ENCODE measurements at places on chromosomes 4 and X.
A peak's percentile ranks its signal among the peaks of the same experiment; 100 is the strongest.

DNA sequence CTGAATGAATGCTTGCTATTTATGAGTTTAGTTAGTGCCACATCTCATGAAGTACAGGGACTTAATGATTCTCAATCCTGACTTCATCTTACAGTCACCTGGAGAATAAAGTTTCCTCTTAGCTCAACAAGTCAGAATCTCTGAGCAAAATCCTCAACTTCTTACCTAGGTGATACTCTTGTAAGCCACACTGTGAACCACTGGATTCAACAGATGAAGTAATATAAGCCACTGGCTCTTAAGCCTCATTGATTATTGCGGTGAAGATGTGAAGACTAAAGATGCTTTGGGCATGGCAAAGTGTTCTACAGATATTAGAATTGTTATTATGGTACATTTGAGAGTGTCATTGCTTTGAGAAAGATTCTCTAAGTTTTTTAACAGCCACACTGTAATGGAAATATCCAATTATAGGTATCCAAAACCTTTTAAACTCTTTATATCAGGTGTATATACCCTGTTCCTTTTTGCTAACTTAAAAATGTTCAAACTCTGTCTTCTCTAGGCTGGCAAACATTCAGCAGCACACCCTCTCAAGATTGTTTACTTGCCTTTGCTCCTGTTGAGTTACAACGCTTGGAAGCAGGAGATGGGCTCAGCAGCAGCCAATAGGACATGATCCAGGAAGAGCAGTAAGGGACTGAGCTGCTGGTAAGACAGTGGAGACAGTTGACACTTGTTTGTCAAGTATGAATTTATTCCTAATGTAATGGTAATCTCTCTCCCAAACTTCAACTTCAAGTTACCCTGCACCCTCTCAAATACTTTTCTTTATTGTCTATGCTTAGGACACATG is 43.4 kb downstream of the TET2 start:
- DNase-seq = no peak

- DNase-seq = no peak
Measured at GRCh38 chrX:41688156-41688555, 617 bp upstream of the GPR34 start.

DNA sequence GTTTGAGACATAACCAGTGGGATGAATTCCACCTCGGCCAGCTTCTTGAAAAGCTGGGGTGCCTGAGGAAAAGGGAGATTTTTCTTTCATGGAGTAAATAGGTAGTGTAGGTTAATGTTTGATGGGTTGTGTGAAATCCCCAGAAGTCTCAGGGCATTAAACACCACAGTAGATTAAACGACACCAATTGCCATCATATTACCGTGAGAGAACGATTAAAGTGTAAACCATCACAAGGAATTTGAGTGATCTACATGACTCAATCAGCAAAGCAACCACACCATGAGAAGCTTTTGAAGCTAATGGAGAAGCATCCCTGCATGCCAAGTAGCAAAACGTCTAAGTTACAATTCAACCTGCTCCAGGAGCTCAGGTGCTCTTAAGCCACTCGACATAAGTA is 322.5 kb upstream of the GATB start:
- no peak for DNase-seq

GRCh38 chr4:187500796-187501195 is 494.8 kb upstream of the ZFP42 start:
- DNase-seq = no peak

DNA sequence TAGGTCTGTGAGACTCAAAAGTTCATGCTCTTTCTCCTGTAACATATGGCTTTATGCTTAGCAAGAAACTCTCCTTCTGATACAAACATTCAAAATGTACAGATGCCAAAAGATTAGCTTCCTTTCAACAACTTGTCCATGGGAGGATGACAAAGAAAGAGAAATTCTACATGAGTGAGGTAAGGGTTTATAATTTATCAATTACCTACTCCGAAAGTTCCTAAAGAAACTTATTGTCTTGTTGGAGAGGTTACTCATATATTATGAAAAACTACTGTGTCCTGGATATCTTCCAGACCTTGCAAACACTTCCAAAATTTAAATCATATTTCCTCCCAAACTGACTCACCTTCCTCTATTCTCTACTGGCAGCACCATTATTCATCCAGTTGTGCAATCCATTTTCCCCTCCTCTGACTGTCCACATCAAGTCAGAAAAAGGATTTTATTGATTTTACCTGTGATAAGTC is 65.1 kb downstream of the ENPEP start:
- DNase-seq = no peak

GRCh38 chr4:104860238-104861123 is 286.2 kb upstream of the TET2 start:
- DNase-seq = peak; percentile 33

DNA sequence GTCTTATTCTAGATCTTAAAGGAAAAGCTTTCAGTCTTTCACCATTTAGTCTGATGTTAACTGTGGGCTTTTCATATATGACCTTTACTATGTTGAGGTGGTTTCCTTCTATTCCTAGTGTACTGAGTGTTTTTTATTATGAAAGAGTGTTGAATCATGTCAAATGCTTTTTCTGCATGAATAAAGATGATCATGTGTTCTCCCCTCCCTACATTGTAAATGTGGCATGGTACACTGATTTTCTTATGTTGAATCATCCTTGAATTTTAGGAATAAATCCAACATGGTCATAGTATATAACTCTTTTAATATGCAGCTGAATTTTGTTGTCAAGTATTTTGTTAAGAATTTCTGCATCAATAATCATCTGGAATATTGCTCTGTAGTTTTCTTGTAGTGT is 4.3 kb downstream of the CLGN start:
- DNase-seq = no peak

DNA sequence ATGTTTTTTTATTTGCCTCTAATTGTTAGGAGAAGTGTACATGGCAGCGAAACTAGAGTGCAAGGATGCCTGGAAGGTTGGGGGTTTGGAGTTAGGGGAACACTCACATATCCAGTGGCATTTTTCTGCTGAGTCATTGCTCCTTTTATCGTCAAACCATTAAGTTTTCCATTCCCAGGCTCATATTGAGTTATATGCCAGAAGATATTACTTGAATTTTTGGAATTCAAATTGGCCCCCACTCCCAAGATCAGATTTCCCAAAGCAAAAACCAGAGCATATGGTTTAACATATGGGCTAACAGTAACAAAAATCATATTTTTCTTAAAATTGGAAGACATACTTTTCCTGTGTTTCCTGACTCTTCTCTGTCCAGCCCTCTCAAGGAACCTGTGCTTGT is 152.7 kb downstream of the FSTL5 start:
- no peak for DNase-seq

GRCh38 chr4:22596409-22596808 is 80.5 kb upstream of the ADGRA3 start:
- DNase-seq = no peak

DNA sequence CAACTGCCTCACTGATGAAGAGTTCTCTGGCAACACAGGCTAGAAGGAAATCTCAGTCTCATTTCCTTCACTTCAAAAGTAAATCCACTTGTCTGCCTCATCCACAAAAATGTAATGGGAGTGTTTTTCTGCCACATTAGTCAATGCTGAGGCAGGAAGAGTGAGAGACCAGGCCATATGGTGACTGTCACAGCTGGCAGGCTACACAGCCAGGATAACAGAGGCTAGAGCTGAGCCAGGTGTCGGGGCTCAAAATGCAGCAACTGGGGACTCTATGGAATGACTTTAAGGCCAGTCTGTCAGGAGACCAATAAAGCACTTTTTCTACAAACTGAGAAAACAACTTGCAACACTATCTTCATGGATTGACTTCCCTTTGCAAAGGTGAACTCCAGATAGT is 204.2 kb downstream of the GPC3 start:
- DNase-seq = no peak

DNA sequence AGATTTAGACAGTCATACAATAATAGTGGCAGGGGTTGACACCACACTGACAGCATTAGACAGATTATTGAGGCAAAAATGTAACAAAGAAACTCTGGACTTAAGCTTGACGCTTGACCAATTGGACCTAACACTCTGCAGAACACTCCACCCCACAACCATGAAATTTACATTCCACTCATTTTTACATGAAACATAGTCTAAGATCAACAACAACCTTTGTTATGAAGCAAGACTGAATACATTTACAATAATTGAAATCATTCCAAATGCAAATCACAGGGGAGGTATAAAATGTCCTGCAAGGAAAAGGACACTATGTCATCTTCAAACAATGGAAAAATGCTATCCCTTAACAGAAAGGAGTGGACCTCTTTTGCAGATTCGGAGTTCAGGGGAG is 4.9 kb upstream of the UGT2B10 start:
- DNase-seq = no peak

GRCh38 chr4:147284256-147284835 is 196.6 kb upstream of the EDNRA start:
- DNase-seq = no peak

- peak; percentile 46 for DNase-seq
Measured at GRCh38 chr4:168588916-168589531, 92.2 kb downstream of the PALLD start.

DNA sequence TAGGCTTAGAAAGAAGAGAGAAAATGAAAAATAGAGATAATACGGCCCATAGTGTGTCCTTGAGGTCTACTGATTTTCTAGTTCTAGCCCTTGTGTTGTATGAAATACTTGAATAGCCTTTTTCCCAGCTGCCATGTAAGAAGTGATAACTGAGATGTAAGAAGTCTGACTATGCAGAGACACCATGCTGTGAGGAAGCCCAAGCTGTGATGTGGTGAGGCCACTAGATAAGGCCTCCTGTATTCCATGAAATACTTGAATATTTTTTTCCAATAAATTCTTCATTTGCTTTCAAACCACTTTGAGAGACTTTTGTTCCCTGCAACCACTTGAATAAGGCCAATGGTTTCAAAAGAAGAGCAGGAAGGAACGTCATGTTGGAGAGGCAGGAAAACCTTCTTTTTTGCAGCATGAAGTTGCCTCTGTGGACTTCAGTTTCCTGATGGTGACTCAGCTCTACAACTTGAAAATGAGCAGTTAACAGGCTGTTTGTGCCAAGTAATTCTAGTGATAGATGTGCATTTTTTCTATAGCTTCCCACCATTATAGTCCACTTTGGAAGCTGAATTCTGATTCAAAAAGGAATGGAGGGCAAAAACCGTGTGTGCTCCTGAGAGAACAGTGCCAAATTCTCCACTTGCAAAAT is 25.5 kb upstream of the FAM9C start:
- no peak for DNase-seq

GRCh38 chrX:153871946-153872878 is 13.8 kb downstream of the L1CAM start:
- no peak for DNase-seq

DNA sequence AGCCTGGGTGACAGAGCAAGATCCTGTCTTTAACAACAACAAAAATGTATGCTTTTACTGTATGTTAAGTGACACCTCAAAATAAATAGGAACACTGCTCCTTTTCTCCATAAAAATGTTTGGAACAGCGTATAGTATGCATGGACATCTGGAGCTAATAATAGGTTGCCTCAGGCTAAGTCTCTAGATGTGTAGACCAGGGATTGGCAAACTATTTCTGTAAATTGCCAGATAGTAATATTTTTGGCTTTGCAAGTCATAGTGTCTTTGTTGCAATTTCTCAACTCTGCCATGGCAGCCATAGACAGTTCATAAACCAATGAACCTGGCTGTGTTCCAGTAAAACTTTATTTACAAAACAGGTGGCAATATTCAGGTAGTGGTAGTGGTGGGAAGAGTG is 76.6 kb upstream of the CBLL2 start:
- DNase-seq = no peak

DNA sequence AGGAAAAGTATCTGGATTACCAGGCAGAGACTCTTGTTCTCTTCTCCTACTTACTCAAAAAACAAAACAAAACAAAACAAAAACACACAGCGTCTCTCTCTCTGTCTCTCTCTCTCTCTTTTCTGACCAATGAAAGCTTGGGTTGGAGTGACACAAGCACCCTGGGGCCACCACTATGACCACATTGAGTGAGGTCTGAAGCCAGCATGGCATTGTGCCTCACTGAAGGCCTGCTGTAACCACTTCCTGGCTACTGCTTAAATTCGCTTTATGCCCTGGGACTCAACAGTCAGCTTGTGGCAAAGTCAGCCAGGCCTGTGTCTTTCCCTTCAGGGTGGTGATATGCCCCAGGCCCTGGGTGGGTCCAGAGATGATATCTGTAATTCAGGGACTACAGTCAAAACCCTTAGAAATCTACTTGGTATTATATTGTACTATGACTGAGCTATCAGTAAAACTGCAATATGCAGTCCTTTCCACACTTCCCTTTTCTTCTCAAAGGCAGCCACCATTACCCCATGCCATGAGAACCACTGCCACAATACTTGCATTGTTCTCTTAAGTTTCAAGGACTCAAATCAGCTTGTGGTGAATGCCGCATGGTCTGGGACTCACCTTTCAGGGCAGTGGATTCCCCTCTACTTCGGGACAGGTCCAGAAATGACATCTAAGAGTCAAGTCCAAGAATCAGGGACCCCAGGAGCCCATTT is 606.8 kb upstream of the KLHL4 start:
- DNase-seq = no peak

DNA sequence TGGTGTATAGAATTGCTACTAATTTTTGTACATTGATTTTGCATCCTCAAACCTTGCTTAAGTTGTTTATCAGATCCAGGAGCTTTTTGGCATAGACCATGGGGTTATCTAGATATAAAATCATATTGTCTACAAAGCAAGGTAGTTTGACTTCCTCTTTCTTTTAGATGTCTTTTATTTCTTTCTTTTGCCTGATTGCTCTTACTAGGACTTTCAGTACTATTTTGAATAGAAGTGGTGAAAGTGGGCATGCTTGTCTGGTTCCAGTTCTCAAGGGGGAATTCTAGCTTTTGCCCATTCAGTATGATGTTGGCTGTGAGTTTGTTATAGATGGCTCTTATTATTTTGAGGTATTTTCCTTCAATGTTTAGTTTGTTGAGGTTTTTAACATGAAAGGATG is 187.9 kb upstream of the LCORL start:
- no peak for DNase-seq

All from A549 (cell line).